Stimulated activated CD8-positive, alpha-beta memory T cell treated with anti-CD3 and anti-CD28 coated beads, Interleukin-15, amount 100 ng/mL, for 24 hours (primary cell): ENCODE measurements at places on chromosomes 16 and 17.

DNA sequence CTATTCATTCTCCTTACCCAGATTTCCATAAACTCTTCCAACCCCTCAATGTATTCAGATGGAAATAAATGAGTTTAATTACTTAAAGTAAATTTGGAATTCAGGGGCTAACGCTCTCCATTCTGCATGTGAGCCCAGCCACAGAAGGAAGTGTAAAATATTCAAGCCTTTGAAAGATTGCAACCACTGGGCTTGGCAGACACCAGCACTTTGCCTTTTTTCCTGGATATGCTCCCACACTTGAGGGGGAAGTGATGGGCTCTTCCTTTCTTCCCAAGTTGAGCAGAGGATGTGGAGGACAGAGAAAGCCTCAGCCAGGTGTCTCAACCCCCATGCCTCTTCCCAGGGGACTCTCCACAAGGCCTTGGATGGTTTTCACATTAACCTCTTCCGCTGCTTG lies 825.1 kb upstream of the EEF2KMT start:
- no peak for DNase-seq

DNA sequence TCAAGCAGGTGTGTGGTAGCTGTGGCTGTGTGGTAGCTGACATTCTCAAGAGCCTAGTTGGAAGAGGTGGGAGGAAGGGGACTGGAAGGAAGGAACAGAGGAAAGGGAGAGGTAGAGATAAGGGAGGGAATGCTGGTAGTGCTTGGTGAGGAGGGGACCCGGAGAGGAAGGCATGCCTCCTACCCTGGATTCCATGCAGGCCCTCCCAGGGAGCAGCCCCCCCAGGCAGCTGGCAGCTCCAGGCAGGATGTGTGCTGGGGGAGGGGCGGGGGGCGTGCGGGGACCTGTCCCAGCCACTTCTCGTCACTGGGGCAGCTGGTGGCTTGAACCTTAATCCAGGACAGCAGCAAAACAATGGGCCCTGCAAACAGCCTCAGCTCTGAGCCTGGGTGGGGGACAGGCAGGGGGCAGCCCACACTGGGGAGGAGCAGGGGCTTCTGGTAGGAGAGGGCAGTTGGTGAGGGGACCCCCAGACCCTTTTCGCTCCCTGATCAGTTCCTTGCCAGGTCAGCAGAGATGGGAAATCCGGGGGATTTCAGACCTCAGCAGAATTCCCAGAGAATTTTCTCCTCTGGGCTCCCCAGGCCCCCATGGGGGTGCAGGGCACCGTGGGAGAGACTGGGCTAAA lies 27.1 kb downstream of the ARHGAP23 start:
- no peak for DNase-seq

DNA sequence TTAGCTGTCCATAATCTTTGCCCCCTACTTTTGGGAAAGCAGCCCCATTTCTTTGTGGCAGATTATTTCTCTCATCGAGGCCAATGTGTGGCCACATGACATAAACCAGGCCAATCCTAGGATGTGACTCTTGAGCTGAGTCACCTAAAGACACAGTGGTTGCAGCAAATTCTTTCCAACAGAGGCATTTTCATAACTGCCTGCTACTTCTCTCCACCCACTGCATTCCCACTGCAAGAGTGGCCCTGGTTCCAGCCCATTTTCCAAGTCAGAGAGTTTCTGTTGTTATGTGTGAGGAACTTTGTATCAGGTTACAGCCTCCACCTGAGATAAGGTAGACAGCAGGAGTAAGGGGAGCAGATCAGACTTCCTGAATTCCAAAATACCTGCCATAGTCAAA lies 195.2 kb downstream of the RGS9 start:
- DNase-seq, result no peak

DNA sequence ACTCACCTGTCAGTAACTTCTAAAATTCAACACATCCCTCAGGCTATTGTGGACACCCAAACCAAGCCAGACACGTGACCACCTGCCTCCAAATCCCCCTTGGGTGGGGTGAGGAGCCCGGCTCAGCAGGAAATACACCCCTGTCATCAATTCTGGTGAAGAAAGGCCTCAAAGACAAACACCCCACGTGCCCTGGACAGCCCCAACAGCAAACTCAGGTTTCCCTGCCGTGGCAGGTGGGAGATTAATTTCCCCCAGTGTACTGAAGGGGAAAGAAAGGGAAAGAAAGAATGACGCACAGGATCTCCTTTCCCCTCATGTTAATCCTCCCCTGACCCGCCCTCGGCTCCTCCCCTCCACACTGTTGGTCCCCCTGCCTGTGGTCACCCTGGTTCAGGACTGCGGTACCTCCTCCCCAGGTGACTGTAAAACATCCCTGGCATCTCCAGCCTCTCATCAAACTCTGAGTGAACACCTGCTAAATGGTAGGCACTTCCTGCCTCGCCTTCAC lies 98.3 kb downstream of the ZNF423 start:
- no peak for DNase-seq

DNA sequence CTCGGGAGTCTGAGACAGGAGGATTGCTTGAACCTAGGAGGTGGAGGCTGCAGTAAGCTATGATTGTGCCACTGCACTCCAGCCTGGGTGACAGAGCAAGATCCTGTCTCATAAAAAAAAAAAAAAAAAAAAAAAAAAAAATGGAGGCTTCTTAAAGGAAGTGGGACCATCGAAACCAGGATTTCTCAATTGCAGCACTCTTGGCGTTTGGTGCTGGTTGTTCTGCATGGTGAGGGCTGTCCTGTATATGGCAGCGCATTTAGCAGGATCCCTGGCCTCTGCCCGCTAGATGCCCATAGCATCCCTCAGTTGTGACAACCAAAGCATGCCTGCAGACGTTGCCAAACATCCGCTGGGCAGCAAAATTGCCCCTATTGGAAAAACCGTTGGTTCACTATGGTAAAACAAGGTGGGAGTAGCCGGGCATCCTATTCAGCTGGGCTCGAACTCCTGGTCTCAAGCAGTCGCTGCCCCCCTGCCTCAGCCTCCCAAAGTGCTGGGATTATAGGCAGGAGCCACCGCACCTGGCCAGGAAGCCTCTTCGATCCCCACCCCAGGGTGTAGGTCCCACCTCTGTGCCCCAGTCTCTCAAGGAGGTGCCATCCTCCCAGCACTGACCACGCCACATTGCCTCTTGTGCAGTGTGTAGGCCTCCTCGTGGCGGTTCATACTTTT lies 6.5 kb upstream of the NPIPB7 start:
- DNase-seq, result no peak

DNA sequence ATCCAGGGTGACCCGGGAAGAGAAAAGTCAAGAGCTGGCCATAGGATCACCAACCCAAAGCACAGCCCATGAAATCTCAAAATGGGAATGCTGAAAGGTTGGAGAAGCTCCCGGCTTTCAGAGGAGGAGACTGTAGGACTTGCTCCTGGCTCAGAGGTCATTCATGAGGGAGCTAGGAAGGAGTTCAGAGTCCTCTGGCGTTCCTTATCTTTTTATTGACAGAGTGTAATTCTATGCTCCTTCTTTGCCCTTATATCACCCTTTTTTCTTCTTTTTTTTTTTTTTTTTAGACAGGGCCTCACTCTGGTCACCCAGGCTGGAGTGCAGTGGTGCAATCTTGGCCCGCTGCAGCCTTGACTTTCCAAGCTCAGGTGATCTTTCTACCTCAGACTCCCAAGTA lies 27.3 kb upstream of the CNOT1 start:
- no peak for DNase-seq

- no peak for DNase-seq
Observed at GRCh38 chr17:292016-292415, 60.6 kb downstream of the RPH3AL start.

GRCh38 chr17:81164371-81165245 lies 699 bp upstream of the PVALEF start:
- no peak for DNase-seq

DNA sequence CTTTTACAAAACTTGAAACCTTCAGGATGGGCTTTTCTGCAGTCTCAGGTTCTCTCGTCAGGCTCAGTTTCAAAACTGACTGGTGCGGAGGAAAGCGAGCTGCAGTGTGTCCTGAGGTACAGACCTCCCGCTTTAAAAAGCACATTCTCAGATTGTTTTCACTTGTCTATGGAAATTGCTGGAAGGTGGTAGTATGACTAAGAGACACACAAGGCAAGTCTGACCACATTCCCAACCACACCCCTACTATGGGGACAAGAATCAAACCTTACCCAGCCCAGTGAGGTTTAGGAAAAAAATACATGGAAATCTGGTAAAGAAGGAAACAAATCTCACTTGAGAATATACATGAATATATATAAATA lies 18.2 kb downstream of the SRP68 start:
- no peak for DNase-seq

DNA sequence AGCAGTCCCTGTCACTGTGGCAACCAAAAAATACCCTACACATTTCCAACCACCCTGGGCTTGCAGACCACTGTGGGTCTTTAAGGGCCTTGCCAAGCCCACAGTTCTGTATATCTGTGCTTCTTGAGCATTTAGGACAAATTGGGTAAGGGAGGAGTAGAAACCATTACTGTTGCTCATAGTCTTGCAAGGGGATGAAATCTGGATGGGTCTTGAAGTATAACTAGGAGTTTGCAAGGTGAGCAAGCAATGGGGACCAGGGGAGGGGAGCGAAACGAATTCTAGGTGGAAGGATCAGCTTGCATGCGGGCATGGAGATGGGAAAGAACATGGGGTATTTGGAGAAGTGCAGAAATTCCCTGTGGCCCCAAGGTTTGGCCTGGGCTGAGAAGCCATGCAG lies 202.9 kb downstream of the RAB11FIP4 start:
- no peak for DNase-seq

DNA sequence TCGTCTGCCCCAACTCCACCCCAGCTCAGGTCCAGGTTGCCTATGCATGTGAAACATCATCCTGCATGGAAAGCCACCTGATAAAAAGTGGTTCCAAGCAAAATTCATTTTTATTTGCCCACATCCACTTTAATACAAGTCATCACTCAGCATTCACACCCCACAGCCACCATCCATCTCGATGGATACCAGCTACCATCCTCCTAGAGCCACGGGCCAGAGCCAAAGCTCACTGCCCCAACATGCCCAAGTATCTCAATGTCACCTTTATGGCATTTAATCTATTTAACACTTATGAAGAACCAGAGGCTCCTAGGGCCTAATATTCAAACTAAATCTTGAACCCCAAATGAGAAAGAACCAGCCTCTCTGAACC lies 70.5 kb downstream of the COPRS start:
- DNase-seq, result no peak

GRCh38 chr17:35684055-35684802 lies 47.2 kb upstream of the RASL10B start:
- DNase-seq, result no peak

- DNase-seq, result no peak
Observed at GRCh38 chr17:69375229-69375628, 39.3 kb upstream of the MAP2K6 start.

DNA sequence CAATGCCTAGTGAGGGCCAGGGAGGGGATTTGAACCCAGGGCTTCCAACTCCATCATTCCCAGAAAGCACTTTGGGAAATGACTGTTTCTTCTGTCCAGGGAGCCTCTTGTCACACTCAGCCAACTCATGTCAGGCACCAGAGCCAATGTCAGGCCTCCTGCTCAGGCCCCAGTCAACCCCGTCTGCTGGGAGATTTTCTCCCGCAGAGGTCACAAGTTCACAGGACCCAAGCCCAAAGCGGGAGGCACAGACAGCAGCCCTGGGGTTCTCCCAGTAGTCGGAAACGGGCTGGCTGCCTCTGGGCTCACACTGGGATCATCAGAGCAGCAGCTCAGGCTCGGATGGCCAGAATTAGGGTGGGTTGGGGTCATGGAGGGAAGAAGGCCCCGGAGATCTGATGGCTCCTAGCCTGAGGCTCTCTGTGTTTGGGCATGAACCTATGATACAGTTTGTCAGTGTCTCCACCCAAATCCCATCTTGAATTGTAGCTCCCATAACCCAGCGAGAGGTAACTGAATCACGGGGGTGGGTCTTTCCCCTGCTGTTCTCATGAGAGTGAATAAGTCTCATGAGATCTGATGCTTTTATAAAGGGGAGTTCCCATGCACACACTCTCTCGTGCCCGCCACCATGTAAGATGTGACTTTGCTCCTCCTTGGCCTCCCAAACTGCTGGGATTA lies 255.5 kb downstream of the PARN start:
- DNase-seq, result no peak

- DNase-seq, result no peak
Observed at GRCh38 chr17:61309362-61310256, 90.0 kb upstream of the TBX2 start.

- no peak for DNase-seq
Observed at GRCh38 chr17:61335845-61336655, 63.6 kb upstream of the TBX2 start.

DNA sequence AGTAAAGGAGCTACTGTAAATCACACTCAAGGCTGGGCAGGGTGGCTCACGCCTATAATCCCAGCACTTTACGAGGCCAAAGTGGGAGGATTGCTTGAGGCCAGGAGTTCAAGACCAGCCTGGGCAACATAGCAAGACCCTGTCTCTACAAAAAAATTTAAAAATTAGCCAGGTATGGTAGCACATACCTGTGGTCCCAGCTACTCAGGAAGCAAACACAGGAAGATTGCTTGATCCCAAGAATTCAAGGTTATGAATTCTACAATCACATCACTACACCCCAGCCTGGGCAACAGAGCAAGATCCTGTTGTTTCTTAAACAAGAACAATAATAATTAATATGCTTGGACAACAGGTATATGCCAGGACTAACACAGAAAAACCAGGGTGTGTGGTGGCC lies 13.2 kb downstream of the RHBDL3 start:
- DNase-seq, result no peak

DNA sequence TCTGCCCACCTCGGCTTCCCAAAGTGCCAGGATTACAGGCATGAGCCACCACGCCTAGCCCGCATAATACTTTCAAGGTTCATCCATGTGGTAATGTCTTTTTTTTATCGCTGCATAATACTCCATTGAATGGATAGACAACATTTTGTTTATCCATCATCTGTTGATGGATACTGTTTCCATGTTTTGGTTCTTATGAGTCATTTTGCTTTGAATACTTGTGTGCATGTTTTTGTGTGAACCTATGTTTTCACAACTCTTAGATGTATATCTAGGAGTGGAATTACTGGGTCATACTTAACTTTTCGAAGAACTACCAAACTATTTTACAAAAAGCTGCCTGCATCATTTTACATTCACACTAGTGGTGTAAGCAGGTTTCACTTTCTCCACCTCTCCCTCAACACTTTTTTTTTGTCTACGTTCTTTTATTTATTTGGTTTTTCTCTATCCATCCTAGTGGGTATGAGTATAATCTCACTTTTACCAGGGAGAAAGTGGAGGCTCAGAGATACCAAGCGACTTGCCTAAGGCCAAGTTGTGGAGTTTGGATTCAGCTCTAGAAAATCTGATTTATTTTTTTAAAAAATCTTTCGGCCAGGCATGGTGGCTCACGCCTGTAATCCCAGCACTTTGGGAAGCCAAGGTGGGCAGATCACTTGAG lies 151.2 kb downstream of the CMIP start:
- no peak for DNase-seq
